Fibroblast of skin of left biceps (primary cell): ENCODE measurements at places on chromosomes 3 and 15.
A peak's percentile ranks its signal among the peaks of the same experiment; 100 is the strongest.

DNA sequence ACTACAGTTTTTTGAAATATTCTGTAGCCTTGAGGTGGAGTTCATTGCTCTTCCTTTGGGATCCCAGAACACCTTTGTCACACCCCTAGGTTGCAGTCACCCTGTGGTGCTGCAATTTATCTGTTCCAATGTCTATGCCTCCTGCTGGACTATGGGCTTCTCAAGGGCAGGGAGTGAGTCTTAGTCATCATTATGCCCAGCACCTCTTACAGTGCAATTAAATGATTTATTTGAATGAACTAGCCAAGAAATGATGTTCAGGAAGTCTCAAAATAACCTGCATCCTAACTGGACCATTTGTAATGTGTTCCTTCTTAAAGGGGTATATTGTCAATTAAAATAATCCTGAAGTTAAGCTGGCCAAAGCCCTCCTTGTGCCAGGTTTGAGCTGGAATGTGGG is 28.5 kb downstream of the SHC4 start:
- DNase-seq: no peak

GRCh38 chr15:73688455-73688854 is 4.3 kb downstream of the CD276 start:
- DNase-seq: no peak

GRCh38 chr15:85756411-85757072 is 38.2 kb downstream of the KLHL25 start:
- no peak for DNase-seq

- DNase-seq: no peak
Observed at GRCh38 chr15:82602195-82602594, 45.0 kb downstream of the CPEB1 start.

GRCh38 chr3:152834776-152835600 is at the start of gene P2RY1:
Gene P2RY1, plus strand, starts transcription at chr3:152835131. Its CDS starts 652 bp downstream, at chr3:152835783.
- no peak for DNase-seq

DNA sequence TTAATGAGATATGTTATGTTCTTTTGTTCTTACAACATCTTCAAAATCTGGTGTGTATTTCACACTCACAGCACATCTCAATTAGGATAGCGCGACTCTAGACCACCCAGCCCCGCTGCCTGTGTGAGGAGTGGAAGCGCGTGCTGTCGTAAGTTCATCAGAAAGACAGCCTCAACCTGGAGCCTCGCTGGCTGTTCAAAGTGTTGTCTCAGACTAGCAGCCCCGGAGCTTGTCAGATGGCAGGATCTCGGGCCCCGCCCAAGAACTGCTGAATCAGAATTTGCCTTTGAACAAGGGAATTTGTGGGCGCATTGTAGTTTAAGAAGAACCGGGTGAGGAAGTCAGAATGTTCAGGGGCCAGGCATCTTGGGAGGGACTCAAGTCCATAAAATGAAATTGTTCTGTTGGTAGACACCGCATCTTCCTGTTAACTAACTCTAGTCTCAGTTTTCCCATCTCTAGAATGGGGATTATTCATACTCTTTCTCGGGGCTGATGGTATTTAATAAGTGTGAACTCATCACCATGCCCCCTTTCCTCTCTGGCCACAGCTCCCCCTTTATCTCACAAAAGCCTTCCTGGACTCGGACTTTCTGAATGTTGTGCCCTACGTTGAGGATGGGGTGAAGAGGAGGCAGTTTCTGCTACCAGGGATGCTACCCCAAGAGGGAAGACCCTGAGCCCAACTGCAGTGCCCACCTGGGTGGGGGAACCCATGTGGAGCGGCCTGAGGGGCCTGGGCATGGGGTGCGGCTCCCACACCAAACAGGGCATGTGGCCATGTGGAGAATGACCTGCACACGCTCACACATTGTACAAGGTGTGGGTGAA is 40.4 kb downstream of the BHLHE40 start:
- no peak for DNase-seq

GRCh38 chr15:79442911-79443310 is 10.8 kb downstream of the MINAR1 start:
- no peak for DNase-seq

- DNase-seq: no peak
Observed at GRCh38 chr15:64698823-64699222, 76.6 kb downstream of the RBPMS2 start.

DNA sequence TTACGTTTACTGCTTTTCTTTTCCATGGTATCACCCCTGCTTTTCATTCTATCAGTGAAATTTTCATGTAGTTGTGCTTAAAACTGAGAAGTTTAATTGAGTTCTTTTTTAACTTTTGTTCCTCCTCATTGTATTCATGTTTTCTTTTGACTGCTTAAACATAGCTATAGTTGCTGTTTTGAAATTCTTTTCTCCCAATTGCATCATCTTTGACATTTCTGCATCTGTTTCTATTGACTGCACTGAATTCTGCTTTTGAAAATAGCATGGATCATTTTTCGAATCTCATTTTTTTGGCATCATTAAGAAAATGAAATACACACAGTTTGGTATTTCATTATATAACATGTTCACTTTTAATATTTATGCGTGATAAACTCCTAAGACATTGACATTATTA is 694.9 kb downstream of the MECOM start:
- no peak for DNase-seq

DNA sequence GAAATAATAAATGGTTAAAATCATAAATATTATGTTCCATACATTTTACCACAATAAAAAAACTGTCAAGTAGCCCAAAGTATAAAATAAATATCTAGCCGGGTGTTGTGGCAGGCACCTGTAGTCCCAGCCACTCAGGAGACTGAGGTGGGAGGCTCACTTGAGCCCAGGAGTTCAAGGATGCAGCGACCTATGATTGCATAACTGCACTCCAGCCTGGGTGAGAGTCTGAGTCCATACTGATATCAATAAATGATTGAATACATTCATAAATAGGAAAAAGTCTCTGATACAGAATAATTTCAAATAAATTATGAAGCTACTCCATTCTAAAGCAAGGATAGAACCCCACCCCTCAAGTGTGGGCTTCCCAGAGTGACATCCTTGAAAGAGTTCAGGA is 68.5 kb upstream of the GATA2 start:
- no peak for DNase-seq

- DNase-seq: peak; percentile 58
Observed at GRCh38 chr15:70605606-70606410, 157.6 kb downstream of the UACA start.

DNA sequence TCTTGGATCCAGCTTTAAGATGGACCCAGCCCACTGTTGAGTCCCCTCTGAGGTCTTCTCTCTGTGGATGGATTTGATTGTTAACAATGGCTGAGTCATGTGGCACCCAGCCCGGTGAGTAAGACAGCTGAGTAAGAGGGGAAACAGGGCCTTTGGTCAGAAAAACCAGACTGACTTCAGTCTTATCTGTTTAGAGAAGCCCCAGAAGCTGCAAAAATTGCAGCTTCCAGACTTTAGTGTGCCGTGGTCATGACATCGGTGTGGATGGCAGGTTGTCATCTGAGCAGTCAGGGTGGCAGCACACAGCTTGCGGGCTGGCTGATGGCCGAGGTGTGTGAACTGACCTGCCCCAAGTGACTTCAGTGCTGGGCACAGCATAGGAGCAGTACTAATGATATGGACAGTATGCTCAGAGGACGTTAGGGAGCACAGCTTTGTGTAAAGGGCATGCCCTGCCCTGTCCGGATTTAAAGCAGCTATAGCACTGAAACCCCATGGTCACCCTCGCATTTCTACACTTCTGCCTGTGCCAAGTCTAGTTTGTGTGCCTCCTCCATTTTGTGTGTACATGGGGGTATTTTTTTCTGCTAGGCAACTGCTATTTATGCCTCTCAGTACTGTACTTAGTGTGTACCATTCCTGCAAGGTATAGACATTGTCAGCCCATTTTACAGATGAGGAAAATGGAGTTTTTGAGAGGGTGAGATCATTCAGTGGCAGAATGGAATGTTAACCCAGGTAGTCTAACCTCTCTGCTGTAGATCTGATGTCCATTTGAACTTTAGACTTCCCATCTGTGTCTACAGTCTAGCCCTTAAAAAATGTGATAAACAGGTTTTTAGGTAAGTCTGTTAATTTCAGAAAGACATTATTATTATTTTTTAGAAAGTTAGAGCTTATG is 44.4 kb downstream of the FLNB start:
- DNase-seq: peak; percentile 85

- DNase-seq: no peak
Observed at GRCh38 chr15:59245559-59245958, 38.9 kb downstream of the LDHAL6B start.

GRCh38 chr15:56042498-56042897 is 49.1 kb upstream of the NEDD4 start:
- DNase-seq: no peak

- DNase-seq: no peak
Observed at GRCh38 chr15:29942143-29942542, 119.9 kb upstream of the TJP1 start.

GRCh38 chr15:58842713-58843396 is 71.8 kb downstream of the MINDY2 start:
- DNase-seq: no peak

DNA sequence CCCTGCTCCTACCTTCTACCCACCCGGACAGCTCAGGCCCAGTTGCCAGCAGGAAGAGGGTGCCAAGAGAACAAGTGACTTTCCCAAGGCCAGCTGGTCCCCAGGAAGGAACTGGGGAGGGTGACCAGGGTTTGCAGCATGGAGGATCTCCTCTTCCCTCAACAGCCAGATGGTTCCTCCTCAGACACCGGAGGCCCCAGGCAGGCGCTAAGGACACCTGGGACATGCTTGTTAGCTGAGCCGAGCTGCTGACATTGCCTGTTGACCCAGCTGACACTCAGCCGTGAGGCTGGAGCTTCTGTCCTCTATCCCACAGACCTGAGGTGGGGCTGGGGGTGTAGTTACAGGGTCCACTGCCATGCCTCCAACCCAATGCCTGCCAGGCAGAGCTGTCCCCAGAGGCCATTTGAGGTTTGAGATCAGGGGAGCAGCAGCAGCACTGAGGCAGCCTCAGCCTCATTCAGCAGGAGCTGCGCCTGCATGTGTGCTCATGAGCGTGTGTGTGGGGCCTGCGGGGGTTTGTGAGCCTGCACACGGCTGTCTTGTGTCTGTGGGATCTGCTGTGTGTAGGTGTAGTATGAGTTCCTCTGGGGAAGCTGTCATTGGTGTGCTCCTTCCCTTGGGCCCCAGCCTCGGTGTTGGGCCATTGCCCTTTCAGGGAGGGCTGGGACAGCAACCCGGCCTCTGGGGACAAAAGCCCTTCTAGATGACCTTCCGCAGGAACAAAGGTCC is 7.1 kb downstream of the CPLX3 start:
- no peak for DNase-seq

GRCh38 chr15:68830141-68830785 is 9.6 kb upstream of the ANP32A start:
- DNase-seq: no peak

GRCh38 chr3:114179575-114179974 is 723 bp upstream of the DRD3 start:
- no peak for DNase-seq

GRCh38 chr15:70095408-70096214 is 2.1 kb downstream of the TLE3 start:
- DNase-seq: no peak

- no peak for DNase-seq
Observed at GRCh38 chr3:10706156-10706739, 109.8 kb upstream of the SLC6A11 start.

DNA sequence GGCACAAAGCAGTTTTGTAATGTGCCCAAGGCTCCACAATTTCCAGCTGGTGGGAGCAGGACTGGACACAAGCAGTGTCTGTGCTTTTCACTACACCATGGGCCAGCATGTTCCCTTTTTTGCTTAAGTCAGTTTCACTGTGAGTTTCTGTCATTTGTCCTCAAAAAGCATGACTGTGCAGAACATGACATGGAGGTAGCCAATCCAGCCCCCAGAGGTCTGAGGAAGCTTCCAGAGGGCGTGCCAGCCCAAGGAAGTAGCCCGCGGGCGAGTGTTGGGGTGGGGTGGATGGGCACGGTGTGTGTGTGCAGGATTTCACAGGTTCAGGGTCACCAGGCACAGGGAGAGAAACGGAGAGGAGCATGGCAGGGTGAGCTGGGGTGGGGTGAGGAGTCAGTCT is 8.0 kb upstream of the EEFSEC start:
- no peak for DNase-seq

DNA sequence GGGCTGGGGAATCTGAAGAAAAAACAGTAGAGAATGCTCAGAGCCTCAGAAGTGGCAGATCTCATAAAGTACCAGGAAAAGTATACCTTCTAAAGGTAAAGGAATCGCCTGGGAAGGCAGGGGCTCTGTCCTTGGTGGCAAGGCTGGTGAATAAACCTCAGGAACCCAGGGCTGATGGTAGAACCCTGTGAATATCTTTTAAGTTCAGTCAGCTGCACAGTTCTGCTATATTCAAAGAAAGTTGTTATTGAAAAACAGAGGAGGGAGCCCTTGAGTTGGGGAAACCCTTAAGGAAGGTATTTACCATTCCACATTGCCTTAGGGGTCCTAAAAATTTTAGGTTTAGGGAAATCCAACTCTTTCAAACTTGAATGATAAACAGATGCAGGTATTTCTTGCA is 31.2 kb downstream of the ZPLD1 start:
- DNase-seq: no peak

- DNase-seq: no peak
Observed at GRCh38 chr15:45089712-45090373, 24.1 kb downstream of the DUOX2 start.

DNA sequence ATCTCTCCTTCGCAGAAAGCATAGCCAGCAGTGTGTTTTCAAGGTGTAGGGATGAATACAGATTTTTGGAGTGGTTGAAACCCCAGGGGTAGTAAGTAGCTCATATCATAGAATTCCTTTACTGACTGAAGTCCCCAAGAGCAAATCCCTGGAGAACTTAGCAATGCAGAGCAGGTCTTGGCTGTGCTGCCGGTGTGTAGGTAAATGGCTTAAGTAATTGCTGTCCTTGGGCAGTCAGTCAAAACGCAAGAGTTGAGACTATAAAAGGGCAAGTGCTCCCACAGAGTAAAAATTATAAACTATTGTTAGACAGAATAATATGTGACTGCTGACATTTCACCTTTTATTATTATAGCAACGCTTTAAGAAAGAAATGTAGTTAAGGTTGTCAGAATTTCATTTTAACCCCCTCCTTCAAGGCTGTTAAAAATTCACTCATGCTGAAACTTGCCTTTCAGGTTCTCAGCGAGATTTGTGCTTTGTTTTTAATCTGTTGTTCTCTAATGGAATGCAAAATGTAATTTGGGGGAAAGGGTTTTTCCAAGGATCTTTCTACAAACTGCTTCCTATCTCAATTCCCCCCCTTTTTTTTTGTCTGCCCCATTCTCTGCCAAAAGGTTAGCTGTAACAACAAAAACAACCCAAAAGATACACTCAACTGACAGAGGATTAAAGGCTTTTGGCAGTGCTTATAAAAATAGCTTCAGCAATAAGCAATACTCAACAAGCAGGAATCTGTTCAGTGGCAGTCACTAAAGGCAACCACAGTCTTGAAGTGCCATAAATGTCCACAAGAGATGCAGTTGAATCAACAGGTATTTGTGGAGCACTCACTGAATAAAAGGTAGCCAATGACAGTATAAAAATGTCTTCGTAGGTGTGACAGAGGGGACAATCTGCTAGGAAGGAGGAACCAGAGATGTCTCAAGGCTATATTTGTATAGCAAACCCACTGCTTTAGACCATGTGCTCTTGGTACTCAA is 105.3 kb downstream of the THRB start:
- DNase-seq: no peak
